A375 (cell line): ENCODE measurements at places on chromosomes 4 and X. TPM values are rescaled to one million over a fixed set of nuclear protein-coding genes. Genes with fewer than 3 reads are reported as not detected.

ZDHHC15 gene
- 0.05 TPM in 1 of 2 replicates, not detected in the other for total RNA-seq

KIT gene
- not detected in 2 replicates for total RNA-seq

GPR82 gene
- not detected in 2 replicates for total RNA-seq

SSX4 gene
- total RNA-seq: 0.53 and 1.0 TPM in 2 replicates

DCLK2 gene
- total RNA-seq: 1.7 and 2.8 TPM in 2 replicates

PLP1 gene
- 22.5 and 40.3 TPM in 2 replicates for total RNA-seq

FATE1 gene
- total RNA-seq: not detected in 2 replicates

CENPVL1 gene
- not detected in 2 replicates for total RNA-seq

PPEF1 gene
- total RNA-seq: 0.05 and 0.08 TPM in 2 replicates

NKX6-1 gene
- 2.0 and 2.1 TPM in 2 replicates for total RNA-seq

CPZ gene
- total RNA-seq: 0.16 TPM in 1 of 2 replicates, not detected in the other

CFI gene
- 9.8 and 11.4 TPM in 2 replicates for total RNA-seq

NUDT6 gene
- total RNA-seq: 10.9 and 12.2 TPM in 2 replicates

TMPRSS11B gene
- not detected in 2 replicates for total RNA-seq

MAGEA10 gene
- total RNA-seq: 10.1 and 12.9 TPM in 2 replicates

SLITRK4 gene
- 1.5 TPM in 2 replicates for total RNA-seq

RPS6KA6 gene
- not detected in 2 replicates for total RNA-seq

TMEM144 gene
- total RNA-seq: 1.2 and 2.3 TPM in 2 replicates

MGARP gene
- 0.11 TPM in 1 of 2 replicates, not detected in the other for total RNA-seq

SORCS2 gene
- 0.49 and 0.77 TPM in 2 replicates for total RNA-seq

SMIM10 gene
- total RNA-seq: not detected in 2 replicates

SLC25A6 gene
- total RNA-seq: 188 and 216 TPM in 2 replicates

RAB39B gene
- total RNA-seq: 5.3 TPM in 2 replicates

MAGEA4 gene
- total RNA-seq: 922 and 926 TPM in 2 replicates

ENPEP gene
- total RNA-seq: 0.24 and 0.68 TPM in 2 replicates

CCNB3 gene
- 0.50 and 0.75 TPM in 2 replicates for total RNA-seq

CYBB gene
- total RNA-seq: not detected in 2 replicates

ABCG2 gene
- total RNA-seq: 2.5 and 2.7 TPM in 2 replicates
